Mesenteric fat pad (tissue), 1 donor: ENCODE measurements at places on chromosomes 6 and 20. TPM values are rescaled to one million over a fixed set of nuclear protein-coding genes. Genes with fewer than 3 reads are reported as not detected.

DNA sequence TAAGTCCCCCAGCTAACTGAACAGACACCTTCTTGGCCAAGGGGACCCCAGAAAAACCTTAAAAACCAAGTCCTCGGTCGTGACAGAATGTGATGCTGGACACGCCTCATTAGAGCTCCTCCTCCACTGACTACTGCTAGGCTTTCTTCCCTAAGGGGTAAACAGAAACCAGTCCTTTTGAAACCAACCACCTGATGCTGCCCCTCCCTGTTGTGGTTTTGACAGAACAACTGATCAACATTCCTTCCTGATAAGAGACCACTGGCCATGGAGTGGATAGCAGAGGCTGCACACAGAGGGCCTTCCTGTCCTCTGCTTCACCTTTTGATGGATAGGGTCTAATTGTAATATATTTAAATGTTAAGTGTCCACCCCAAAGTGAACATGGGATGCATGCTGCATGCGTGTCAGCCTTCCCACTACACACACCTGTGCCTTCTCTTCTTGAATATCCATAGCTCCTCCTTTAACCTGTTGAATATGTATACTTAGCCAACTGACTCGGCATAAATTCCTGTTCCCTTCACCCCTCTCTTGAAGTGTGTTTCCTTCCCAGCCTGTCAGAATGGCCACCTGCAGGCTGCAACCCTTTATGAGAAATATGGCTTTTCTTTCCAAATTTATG lies 27.9 kb upstream of the SLC2A12 start:
- DNase-seq: no peak

DNA sequence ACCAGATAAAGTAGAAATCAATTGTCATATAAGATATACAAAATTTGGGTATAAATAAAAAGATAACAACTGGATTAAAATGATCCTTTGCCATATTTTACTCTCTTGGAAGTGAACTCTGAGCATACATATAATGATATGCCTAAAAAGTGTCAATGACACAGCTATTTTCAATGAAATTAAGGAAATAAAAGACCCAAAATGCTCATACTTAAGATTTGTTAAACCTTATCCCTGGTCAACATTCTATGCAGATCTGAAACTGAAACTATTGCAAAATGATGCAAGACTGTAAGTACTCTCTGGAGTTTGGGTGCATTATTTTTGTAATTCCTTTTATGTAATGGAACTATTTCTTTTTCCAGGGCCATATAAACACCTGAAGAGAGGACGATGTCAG lies 119.0 kb upstream of the SGK1 start:
- DNase-seq: no peak

GRCh38 chr6:159456349-159456748 lies 236.7 kb downstream of the SOD2 start:
- DNase-seq: no peak

DNA sequence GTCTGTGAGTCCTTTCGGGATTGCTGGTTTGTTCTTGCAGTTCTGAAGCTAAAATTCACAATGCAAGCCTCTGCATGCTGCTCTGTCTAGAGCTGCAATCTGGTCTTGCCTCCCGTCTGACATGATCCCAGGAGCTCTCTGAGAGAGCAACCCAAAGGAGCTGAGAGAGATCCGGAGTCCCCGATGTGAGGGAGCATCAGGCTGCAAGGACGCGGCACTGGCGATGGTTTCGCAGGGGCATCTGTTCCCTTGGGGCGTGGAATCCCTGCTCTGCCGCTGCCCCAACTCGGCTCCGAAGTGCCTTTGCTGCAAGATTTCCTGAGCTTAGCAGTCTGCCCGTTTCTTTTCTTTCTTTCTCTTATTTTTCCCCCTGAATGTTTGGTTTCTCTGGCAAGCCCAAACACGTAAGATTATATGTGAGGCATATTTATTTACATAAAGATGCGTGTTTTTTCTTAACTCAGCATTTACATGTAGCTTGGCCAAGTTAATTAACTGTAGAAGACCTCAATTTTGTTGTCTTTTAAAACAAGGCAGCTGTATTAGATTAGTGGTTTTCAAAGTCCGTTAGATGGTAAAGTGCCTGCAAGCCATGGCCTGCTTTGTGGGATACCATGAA lies 873.0 kb downstream of the KIF16B start:
- DNase-seq: no peak

- peak; percentile 92 for DNase-seq
Observed at GRCh38 chr6:35691027-35691824, 2.5 kb upstream of the FKBP5 start.

GRCh38 chr6:149951096-149951495 lies 9.3 kb downstream of the ULBP2 start:
- no peak for DNase-seq

- DNase-seq: no peak
Observed at GRCh38 chr6:38599261-38599660, 40.5 kb downstream of the BTBD9 start.

DNA sequence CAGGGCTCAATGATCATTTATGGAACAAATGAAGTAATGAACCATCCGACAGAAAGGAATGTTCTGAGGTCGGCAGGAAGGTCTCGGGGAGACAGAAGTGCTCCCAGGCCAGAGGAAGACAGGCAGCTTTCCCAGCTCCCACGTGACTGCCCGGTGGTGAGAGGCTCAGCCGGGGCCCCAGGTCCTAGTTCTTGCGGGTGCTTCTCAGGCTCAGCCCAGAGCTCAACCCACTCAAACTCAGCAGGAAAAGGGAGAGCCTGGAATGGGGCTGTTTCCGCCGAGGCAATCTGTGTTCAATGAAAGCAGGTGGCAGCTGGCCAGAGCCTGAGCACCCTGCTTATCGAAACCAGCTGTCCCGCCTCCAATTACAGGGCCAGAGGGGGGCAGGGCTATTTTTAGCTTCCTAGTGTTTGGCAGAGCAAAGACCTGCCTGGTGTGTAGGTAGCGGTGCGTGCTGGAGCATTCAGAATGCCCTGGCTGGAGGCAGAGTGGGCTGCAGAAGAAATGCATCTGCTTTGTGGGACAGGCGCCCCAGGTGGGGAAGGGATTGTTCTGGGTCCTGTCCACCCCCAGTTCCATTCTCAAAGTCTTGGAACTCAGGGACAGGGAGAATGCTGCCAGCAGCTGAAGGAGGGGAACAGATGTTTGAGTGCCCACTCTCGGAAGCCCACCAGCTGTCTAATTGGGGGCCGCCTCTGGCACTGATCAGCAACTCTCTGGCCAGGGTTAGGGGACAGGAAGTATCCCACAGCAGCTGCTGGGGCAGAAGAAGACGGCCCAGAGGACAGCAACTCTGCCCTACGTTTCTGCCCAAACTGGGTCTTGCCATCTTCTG lies 145.1 kb downstream of the PREX1 start:
- no peak for DNase-seq

DNA sequence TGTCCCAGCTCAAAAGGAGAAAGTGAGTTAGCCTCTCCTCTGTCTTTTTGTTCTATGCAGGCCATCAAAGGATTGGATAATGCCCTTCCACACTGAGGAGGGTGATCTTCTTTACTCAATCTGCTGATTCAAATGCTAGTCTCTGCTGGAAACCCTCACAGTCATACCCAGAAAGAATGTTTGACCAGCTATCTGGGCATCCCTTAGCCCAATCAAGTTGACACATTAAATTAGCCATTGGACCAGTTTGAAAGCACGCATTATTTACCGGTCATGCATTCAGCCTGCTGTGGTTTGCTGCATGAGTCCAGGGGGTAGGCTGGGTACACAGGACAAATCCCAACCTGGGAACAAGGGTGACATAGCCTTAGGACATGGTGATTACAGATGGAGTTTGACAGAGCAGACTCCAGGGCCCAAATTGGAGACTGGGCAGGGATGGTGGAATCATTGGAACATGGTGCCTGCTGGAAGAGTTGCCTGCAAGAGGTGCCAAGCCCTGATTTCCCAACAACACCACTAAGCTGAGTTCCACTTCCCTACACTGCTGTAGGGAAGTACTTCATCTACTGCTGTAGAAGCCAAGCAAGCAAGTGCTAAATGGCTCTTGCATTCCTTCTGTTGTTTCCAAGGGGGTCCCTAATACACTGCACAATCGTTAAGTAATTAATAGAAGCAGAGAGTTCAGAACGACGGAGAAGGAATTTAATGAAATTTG lies 87.7 kb downstream of the RNF182 start:
- no peak for DNase-seq

GRCh38 chr20:403582-403957 lies 4.5 kb upstream of the RBCK1 start:
- no peak for DNase-seq

DNA sequence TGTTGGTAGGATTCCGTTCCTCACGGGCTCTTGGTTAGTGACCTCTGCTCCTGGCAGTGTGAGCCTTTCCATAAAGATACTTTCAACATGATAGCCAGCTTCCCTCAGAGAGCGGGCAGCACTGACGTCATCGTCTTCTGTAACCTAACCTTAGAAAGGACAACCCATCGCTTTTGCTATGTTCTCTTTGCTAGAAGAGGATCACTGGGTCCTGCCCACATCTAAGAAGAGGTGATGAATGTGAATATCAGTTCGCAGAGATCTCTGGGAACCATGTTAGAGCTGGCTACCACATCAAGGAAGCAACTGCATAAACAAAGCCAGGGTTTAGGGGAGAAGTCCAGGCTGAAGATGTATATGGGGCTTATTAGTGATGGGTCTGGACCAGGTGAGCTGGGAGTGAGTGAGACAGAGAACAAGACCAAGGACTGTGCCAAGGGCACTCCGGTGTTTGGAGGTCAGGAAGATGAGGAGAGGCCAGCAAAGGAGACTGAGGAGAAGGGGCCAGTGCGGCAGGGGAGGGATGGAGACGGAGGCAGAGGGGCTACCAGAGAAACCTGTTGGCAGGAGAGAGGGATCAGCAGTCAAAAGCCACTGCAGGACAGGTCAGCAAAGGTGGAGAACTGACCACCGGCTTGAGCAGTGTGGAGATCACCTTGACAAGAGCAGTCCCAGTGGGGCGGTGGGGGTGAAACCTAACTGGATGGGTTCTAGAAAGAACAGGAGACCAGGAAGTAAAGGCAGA lies 39.7 kb downstream of the PIM1 start:
- DNase-seq: no peak

DNA sequence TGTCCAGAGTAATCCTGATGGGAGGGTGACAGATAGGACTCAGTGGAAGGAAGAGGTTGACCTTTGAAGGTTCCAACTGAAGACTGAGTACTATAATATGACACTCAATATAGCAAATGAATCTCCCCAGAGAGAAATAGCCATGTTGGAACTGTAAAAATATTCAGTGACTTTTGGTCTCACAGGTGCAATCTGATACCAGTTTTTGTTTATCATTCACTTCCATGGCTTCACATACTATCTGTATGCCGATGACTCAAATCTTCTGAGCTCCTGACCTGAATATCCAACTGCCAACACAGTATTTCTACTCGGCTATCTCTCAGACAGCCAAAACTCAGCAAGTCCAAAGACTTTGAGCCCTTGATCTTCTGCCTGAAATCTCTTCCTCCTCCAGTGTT lies 21.8 kb upstream of the PKHD1 start:
- no peak for DNase-seq

- no peak for DNase-seq
Observed at GRCh38 chr6:44253307-44254101, 3.8 kb downstream of the SLC35B2 start.

- no peak for DNase-seq
Observed at GRCh38 chr6:54802775-54803634, 43.6 kb upstream of the FAM83B start.

DNA sequence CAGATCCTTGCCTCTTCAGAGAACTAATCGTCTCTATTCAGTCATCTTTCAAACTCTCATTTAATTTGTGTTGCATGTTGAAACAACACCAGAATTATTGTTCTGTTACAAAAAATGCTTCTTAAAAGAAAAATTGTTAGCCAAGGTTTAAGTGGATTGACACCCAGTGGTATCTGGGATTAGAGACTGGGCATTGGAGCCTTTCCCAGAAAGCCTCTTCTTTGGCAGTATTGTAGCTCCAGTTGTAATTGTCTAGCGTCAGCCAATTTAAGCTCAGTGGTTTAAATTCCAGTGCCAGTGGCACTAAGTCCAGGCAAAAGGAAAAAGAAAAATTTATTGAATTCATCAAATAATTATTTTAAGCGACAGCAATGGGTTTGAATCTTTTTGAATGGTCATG lies 801 bp downstream of the CCDC28A start:
- no peak for DNase-seq

The TAGAP gene
- total RNA-seq: 5.7 TPM

The ANGPT4 gene
- 0.42 TPM for total RNA-seq

The RSPO3 gene
- 30.4 TPM for total RNA-seq

The EDN3 gene
- total RNA-seq: not detected

The MCUR1 gene
- total RNA-seq: 28.8 TPM

The BNIP5 gene
- not detected for total RNA-seq

The RPRD1B gene
- 24.4 TPM for total RNA-seq

The PHACTR3 gene
- 1.8 TPM for total RNA-seq

The PPT2 gene
- 24.4 TPM for total RNA-seq
